T-helper 9 cell (primary cell): ENCODE measurements at places on chromosomes 11 and 22.

GRCh38 chr11:78800096-78800690 is 225.5 kb upstream of the NARS2 start:
- no peak for DNase-seq

- DNase-seq = no peak
Measured at GRCh38 chr11:8111636-8112035, 30.6 kb downstream of the TUB start.

DNA sequence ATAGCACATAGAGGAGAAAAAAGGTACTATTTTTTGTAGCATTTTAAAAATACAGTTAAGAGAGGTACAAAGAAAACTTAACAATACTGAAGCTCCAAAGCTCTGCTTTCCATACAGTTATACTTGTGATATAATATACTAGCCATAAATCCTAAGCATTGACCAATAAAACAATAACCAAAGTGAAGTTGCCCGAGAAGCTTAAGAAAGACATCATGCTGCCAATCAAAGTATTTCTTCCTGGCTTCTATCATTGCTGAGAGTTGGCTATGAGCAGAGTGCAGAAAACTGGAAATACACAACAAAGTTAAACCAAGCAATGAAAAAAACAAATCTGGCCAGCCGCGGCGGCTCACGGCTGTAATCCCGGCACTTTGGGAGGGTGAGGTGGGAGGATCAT is 84.2 kb downstream of the RBFOX2 start:
- DNase-seq = no peak

- DNase-seq = no peak
Measured at GRCh38 chr11:15216678-15217077, 102.0 kb downstream of the INSC start.

GRCh38 chr11:65431451-65432099 is 9.0 kb downstream of the NEAT1 start:
- no peak for DNase-seq

- no peak for DNase-seq
Measured at GRCh38 chr11:15941206-15941770, 415.1 kb downstream of the SOX6 start.

DNA sequence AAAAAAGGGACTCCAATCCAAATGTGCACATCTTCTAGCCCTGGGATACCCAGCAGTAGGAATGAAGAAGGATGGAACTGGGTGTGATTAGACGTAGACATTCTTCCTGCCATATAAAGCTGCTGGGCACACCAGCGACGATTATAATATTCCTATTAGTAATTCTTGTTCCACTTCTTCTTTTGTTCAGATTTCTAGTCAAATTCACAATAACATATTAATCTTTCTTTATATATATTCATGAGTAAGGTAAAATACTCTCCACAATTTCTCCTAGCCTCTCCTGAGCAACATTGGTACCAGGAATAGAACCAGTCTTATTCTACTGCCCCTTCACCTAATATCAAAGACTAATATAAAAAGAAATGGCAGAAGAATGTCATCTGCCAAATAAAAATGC is at the start of gene OR52E8:
Gene OR52E8, minus strand, starts transcription at position 101 of the 400 bp plus-strand sequence. Its CDS starts 0 bp downstream, at position 101.
- DNase-seq = no peak

- no peak for DNase-seq
Measured at GRCh38 chr22:24437741-24438328, 10.4 kb downstream of the ADORA2A start.

- DNase-seq = no peak
Measured at GRCh38 chr22:36164621-36165020, 4.1 kb upstream of the APOL3 start.

DNA sequence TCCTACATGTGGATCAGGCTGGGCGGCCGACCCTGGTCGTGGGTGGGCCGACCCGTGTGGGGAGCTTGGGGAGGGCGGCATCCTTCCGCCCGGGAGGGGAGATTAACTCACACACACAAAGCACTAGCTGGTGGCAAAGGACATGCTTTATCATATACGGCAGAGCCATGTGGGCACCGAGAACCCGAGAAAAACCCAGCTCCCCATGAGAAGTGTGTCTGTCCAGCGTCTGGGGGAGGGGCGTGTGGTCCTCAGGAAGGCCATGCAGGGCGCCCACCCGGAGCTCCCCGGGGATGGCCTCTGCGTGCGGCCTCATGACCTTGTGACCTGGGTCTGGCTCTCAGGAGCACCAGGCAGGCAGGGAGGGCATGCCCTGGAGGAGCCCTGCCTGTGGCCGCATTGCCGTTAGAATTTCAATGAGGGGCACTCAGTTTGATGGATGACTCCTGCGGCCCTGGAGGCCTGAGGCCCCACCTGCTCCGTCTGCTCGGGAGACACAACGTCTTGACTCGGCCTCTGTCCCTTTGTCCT is 39.4 kb upstream of the TOLLIP start:
- no peak for DNase-seq

DNA sequence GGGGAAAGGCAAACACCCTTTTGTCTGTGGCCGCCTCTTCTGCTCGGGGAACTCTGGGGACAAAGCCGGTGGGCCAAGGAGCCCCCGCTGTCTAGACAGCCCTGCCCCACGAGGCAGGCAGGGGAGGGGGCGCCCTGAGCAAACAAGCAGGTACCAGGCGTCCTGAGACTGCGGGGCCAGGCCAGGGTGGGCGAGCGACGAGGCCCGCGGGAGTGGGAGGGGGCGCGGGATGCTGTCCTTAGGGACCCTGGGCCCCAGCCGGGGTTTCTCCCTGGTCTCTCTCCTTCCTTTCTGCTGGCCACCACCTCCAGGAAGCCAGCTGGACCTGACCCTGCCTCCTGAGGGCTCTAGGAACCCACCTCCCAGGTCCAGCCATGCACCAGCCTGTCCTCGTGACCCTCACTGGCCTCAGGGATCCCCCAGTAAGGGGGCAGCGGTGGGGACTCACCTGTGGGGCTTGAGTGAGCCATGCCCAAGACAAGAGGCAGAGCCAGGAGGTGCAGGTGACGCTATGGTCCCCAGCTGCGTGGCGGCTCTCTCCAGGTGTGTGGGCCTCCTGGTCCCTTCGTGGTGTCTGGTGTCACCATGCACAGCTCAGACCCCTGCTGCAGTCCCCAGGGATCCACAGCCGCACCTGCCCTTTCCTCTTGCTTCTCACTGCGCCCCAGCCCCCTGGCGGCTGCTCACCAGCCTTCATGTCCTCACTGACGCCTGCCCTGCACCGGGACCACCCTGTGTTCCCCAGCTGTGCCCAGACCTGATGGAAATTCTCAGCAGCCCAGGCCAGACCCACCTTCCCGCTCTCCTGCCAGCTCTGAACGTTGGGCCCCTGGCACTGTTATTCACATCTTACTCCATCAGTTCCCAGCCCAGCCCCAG is 26.5 kb upstream of the MUC5AC start:
- DNase-seq = no peak
